ENCODE measurements at places on chromosomes 2 and 18. TPM values are rescaled to one million over a fixed set of nuclear protein-coding genes. Genes with fewer than 3 reads are reported as not detected.

- no peak for DNase-seq
These were observed 353.8 kb downstream of the RND3 start for GRCh38 chr2:150133623-150134022.

- no peak for DNase-seq
These were observed 305.7 kb downstream of the AGPS start for GRCh38 chr2:177698281-177698680.

- DNase-seq, result no peak
These were observed 73.8 kb downstream of the SCN2A start for GRCh38 chr2:165312999-165313398.

DNA sequence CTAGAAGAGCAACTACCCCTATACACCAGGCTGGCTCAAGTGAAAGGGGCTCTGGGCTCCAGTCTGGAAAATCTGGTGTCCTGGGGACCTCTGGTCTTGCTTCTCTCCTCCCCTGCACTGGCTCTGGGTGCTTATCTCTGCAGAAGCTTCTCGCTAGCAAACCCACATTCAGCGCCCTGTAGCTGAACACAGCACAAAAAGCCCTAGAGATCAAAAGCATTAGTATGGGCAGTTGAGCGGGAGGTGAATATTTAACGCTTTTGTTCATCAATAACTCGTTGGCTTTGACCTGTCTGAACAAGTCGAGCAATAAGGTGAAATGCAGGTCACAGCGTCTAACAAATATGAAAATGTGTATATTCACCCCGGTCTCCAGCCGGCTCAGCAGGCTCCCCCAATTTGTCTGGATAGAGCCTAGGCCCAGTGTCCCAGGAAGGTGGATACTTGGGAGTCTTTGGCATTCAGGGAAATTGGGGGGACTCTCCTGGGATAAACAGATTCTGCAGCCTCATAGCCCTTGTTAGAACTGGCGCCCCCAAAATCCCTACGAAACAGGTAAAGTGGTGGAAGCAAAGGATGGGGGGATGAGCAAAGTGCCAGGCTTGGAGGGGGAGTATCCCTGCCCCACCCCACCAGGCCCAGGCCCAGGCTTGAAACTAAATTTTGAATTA is 2.5 kb upstream of the HOXD4 start:
- DNase-seq, result no peak

DNA sequence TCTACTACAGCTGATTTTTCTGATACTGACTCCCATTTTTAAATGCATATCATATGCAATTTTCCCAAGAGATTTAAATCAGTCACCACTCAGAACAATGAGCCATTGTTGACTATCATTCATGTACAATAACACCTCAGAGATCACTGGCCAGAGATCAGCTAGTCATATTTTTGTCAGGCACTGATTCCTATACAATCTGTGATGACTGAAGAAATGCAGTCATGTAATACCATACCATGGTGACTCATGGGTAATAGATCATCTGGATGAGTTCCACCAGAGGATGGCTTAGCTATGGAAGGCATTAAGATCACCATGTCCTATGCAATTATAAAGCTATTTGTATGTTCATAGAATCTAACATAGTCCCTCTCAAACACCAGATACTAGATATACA is 285.7 kb upstream of the DCC start:
- no peak for DNase-seq

- DNase-seq, result no peak
These were observed 2045.9 kb upstream of the CELF4 start for GRCh38 chr18:39611381-39612100.

RAD51AP2 gene
- polyA plus RNA-seq, result 0.02 TPM

UGT1A9 gene
- polyA plus RNA-seq, result 23.8 TPM

PXDN gene
- 4.2 TPM for polyA plus RNA-seq

UPP2 gene
- 1.5 TPM for polyA plus RNA-seq

CFC1 gene
- polyA plus RNA-seq, result not detected

NT5C1B gene
- polyA plus RNA-seq, result 0.63 TPM

Measured in liver (tissue), 10 donors.